Germinal center (tissue), 1 donor: ENCODE measurements at places on chromosomes 4 and X.
A peak's percentile ranks its signal among the peaks of the same experiment; 100 is the strongest.

DNA sequence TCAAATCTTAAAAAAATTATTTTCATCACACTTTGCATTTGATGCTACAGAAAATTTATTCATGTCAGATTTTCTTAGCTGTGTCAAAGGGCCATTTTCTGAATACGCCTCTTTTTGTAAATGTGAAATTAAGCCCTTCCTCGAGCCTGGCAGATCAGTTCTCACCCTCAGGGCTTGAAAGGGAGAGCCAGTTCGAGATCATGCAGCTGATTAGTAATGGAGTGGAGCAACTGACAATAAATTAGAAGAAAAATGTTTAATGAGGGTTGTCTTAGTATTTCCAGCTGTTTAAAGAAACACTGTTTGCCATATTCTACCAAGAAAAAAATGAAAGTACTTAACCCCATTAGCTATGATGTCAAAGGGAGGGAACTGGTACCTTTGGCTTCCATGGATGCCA is 28.7 kb downstream of the CC2D2A start:
- DNase-seq = no peak

DNA sequence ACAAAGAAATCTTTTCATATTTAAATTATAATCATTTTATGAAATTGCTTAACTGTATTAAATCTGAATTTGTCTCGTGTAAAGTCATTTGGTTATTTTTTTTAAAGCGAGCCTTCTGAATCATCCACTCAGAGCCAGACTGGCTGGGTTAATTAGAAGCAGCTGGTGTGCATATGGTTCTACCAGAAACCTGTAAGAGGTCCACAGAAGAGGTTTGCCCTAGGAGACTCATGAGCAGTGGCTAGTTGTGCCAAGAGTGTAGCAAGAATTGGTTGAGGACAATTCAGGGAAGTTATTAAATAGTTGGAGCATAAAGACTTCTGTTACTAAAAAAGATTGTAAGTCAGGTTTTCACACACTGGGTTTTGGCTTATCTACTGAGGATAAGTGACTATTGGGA is 267.4 kb downstream of the IL1RAPL2 start:
- no peak for DNase-seq

DNA sequence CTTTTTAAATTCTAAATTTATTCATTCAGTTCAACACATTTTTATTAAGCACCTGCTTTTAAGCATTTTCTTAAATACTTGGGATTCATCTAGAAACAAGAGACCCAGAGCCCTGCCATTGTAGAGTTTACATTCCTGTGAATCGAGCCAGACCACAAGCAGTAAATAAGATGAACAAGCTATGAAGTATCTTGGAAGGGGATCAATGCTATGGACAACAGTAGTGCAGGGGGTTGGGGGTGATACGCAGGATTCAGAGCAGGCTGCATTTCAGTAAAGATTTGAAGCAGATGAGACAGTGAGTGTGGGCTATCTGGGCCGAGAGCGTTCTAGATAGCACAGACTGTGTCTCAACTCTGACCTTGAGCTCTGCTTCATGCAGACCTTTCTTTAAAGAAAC is 35.1 kb downstream of the CLDN22 start:
- no peak for DNase-seq

- DNase-seq = no peak
Observed at GRCh38 chr4:184191267-184191666, 26.4 kb downstream of the ENPP6 start.

DNA sequence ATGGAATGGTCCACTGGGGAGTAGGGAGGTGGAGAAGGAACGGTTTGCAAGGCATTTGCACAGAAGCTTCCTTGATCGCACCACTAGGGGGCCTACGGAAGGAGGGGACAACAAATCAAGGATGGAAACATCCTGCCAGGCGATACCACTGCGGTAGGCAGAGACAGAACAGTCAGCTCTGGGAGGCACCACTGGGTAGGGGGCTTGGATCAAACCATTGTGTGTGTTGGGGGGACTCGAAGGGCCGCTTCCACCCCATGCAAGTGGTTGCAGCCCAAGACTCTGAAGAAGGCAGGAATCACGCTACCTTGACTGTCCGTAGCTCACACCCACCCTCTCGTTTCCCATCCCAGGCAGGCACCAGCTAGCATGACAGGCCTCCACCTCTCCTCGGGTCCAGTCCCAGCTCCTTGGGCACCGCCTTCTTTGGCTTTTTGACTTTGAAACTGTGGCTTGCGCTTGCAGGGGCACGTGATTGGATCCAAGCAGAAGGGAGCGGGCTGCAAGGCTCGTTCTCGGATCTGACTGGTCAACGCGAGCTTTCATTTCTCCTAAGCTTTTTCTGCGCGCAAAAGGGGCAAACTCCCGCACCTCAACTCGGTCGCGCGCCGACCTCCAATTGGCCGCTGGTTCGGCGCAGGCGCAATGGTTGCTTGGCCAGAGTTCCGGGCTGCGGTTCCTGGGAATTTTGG is 28.4 kb downstream of the GAGE1 start:
- DNase-seq = peak; percentile 7

DNA sequence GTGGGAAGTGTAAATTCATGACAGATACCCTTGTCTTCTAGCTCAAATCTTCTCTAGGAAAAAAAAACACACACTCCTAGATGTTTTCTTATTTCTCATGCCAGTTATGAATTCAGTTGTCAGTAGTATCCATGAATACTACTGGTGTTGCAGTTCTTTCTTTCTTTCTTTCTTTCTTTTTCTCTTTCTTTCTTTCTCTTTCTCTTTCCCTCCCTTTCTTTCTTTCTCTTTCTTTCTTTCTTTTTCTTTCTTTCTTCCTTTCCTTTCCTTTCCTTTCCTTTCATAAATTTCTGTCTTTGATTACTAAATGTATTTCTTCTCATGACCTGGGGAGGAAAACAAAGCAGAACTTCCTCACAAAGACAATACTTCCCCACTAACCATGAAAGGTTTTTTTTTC is 253.8 kb downstream of the PCDH7 start:
- no peak for DNase-seq

- DNase-seq = no peak
Observed at GRCh38 chrX:132940727-132941327, 17.6 kb downstream of the HS6ST2 start.

GRCh38 chr4:175871774-175872405 is 59.8 kb upstream of the GPM6A start:
- DNase-seq = no peak

GRCh38 chrX:7102119-7102518 is 45.4 kb upstream of the STS start:
- no peak for DNase-seq

DNA sequence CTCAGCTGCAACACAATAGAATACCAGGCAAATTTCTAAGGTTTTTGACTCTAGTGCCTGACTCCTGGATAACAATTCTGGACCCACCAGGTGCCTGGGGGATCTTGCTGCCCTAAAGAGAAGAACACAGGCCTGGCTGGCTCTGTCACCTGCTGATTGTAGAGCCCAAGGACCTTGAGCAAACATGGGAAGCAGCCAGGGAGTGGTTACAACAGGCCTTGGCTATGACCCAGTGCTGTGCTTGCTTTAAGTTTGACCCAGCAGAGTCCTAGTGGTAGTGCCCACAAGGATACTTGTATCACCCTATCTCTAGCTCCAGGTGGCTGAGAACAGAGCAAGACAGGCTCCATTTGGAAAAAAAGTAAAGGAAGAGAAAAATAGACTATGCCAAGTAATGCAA is 176.8 kb upstream of the DCAF12L2 start:
- no peak for DNase-seq

- DNase-seq = no peak
Observed at GRCh38 chrX:137549073-137549472, 16.9 kb upstream of the ZIC3 start.

DNA sequence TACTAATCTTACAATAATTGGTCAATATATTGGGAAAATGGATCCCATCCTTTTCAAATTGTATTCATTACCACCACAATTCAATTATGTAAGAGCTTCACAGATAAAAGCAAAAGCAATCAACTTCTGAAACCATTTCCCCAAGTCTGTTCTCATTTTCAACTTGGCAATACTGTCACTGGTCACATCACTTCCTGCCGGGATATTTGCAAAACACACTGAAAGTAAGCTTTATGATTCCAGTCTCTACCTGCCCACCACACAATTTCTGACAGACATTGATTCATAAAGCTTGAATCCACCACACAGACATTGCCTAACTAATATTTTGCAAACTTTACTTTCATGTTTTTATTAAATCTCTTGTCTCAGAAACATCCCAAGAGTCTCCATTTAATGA is 53.6 kb downstream of the LIN54 start:
- DNase-seq = no peak

DNA sequence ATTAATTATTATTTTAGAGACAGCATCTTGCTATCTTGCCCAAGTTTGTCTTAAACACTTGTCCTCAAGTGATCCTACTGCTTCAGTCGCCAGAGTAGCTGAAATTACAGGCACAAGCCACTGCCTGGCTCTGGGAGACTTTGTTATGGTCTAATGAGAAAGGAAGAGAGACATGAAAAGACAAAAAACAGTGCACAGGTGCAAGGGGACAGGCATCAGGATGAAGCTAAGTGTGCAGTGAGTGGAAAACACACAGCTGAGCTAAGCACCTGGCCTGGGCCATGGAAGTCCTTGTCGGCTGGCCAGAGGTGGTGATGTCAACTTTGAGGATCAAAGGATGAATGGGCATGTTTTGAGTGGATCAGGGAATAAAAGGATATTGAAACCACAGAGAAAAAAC is 102.7 kb downstream of the HS3ST1 start:
- no peak for DNase-seq

DNA sequence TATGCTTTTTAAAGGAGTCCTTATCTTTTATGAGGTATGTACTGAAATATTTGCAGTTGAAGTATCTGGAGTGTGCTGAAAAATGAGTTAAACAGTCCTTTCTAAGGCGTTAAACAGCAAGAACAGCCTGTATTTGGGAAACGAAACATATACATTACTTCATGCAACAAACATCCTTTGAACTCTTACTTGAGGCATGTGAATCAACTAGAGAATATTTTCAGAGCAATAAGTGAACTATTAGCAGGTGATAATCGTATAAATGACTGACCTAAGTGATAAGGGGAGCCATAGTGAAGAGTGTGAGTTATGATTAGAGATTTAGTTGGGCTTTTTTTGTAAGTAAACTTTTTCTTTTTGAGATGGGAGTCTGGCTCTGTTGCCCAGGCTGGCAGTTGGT is 45.9 kb upstream of the RHOH start:
- no peak for DNase-seq

DNA sequence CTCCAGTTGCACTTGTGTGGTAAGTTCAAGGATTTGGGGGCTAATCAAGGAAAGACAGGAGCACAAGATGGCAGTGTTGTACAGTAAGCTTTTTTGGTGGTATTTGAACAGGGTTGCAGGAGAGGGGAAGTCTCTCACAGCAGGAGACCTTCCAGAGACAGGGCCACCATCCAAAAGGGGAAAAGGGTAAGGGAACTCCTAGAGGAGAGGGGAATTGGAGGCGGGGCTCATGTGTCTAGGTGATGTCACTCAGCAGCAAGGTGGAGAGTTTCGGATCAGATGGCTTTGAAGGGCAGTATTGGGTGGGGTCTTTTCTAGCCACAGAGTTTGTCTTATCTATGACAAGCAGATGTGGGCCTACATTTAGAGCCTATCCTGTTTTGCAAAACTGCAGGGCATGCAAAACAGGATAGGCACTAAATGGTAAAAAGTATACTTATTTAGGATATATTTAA is 13.4 kb upstream of the RNF175 start:
- no peak for DNase-seq

DNA sequence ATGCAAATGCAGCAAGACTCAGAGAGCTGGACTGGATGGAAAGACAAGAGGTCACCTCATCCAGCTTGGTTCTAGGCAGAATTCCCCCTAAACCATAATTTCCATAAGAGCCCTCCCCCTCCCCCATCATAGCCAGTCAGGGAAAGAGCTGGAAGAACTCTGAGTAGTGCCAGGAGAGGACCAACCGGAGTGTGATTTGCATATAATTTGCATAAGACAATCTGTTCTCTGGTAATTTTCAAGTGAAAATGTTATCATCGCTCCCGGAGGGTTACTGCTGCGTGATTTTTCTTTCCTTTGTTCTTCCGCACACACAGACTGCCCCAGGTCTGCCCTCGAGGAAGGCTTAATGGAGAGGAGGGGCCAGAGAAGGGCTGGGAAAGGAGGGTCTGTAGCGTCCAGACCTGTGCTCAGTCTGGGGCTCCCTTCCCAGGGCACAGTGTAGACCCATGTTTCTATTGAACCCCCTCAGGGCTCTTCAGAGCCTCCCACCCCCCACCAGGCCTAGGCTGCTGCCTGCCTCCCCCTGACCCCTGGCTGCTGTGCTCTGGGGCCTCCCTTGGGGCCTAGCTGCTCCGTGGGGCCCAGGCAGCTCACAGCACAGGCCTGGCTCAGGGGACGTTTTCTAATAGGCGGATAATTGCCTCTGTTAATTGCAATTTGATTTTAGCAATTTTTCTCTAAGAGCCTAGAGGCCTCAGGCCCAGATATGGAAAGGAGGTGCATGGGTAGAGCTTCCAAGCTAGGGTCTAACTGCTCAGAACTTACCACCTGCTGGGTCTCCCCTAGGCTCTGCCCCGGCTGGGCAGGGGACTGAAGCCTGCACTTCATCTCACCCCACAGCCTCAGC is 90.4 kb upstream of the PJA1 start:
- DNase-seq = no peak

- DNase-seq = peak; percentile 7
Observed at GRCh38 chr4:20428436-20429160, 176.9 kb downstream of the SLIT2 start.

GRCh38 chr4:122434285-122434684 is 22.2 kb downstream of the IL2 start:
- DNase-seq = no peak

DNA sequence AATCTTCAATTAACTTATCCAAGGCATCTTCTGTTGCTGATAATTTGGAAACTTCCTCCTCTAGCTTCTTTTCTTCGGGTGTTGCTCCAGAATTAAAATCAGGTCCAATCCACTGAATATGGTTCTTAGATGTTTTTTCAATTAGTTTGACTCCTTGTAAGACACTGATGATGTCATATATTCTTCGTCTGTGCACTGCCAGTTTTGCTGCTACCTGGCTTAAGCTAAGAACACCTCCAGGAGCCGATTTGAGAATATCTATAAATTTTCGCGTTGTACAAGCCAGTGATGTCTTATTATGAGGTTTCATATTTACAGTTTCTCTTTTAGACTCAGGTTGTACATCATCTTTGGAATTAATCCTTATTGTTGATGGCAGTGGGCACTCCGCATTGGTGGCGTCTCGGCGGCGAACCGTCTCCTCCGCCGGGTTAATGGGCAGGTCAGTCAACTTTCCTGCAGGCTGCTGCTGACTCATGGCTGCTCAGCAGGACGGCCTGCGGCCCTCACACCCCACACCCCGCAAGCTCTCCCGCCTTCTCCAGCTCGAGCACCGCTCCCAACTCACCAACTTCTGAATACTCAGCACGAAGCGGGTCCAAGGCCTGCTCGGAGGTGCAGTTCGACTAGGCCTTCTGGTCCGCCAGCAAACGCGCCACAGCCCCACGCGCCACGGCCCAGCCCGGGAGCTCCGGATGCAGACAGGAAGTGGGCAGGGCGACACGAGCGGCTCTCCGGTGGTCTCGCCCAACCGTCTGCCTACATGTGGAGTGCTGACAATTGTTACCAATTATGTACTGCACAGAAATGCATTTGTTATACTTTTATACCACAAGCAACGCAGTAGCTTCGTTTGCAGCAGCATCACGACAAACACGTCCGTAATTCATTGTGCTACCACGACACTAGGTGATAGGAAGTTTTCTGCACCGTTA is 49.2 kb upstream of the FHL1 start:
- DNase-seq = no peak

GRCh38 chr4:110211007-110211769 is 12.8 kb upstream of the ELOVL6 start:
- DNase-seq = peak; percentile 41

GRCh38 chr4:41065434-41066006 is 148.8 kb downstream of the APBB2 start:
- DNase-seq = no peak
